ENCODE measurements at places on chromosomes 13 and 19.

- DNase-seq: no peak
These were observed 91.3 kb downstream of the USP12 start for GRCh38 chr13:27080018-27080948.

GRCh38 chr13:93859716-93860115, 619.8 kb downstream of the DCT start:
- DNase-seq: peak; percentile 11

DNA sequence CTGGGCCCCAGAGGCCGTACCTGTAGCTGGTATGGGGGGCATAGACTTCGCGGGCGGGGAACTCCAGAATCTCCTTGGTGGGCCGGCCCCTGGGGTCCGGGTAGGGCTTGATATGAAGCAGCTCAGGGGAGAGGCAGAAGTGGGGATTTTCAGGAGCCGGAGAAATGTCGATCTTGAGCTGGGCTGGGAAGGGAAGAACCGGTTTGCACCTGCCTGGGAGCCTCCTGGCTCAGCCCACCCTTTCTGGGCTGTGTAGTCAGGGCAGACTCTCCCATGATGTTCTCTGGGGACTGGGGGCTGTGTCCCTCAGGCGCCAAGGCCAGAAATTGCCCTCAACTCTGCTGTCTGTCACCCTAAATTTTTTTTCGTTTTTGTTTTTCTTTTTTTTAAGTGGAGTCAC, 2.6 kb downstream of the ANGPTL8 start:
- no peak for DNase-seq

DNA sequence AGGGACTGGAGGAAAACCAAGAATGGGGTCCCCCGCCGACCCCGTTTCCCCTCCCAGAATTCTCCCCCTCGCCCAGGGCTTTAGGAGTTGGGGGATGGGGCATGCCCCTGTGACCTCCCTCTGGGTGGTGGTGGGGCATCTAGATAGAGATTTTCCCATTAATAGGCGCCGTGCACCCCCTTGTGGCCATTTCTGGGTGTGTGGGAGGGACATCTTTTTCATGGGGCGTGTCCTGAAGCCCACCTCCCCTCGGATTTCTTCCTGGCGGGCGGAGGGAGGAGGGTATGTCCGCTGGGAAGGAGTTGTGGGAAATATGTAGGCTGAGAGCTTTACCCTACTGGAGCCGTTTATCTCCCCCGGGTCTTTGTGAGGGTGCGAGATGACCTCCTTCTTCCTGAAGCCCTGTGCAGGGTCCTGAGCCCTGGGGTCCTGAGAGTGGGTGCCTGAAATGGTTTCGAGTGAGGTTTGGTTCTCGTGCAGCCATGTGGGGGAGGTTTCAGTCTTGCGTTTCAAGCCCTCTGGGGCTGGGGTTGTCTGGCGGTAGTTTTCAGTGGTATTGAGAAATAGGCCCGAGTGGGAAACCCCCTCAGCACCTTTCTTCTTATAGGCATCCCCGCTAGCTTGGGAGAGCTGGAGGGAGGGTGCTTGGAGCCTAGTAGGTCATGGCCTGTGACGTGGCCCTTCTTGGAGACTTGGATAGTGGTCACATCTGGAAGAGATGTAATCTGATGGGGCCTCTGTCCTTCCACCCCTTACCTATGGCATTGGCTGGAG, 1.0 kb downstream of the PRMT1 start:
- peak; percentile 84 for DNase-seq

- DNase-seq: peak; percentile 34
These were observed 580 bp downstream of the AP2A1 start for GRCh38 chr19:49767381-49767780.

DNA sequence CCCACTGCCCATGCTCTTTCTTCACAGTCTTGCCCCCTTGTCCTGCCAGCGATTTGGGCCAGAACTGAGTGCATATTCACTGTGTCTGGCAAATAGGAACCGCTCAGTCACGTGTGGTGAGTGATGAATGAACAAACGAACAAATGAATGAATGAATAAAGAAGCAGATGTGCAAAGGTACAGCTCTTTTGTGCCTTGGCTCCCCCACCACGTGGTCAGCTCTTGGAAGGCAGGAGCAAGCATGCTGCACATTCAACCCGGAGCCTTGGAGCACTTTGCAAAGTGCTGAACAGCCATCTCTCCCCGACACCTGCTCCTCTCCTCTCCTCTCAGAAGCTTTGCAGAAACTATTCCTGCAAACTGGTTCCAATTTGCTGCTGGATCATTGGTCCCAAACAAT, 52.4 kb downstream of the LATS2 start:
- DNase-seq: no peak

- DNase-seq: no peak
These were observed 97.8 kb downstream of the KLF12 start for GRCh38 chr13:74036373-74036772.

DNA sequence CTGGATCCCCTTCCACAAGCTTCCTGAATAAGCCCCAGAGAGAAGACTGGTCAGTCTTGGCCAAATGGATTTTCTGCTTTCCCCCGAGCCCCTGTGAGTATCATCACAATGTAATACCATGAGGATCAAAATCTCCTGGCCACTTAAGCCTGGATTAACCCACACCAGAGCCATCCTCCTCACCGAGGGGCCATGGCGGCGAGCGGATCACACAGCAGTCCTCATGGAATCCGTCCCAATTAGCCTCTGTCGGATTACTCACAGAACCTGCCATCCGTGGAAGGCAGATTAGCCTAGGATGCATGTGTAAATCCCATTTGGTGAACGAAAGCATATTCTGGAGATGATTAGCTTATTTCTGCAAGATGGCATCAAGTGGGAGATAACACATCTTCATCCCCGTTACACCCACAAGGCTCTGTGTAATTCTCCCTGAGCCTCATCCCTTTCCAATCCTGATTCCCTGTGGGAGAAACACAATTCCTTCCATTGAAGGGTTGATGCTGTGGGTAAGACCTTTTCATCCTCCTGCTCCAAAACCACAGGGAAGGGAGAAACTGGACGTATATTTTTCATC, 42.5 kb downstream of the GNG7 start:
- no peak for DNase-seq
